ENCODE measurements at places on chromosomes 6 and 20.

- DNase-seq = no peak
Measured at GRCh38 chr6:74607934-74608333, 597.9 kb downstream of the COL12A1 start.

- DNase-seq = no peak
Measured at GRCh38 chr6:35510916-35511561, 1.7 kb downstream of the TULP1 start.

- DNase-seq = no peak
Measured at GRCh38 chr6:41379306-41379705, 43.9 kb downstream of the NCR2 start.

DNA sequence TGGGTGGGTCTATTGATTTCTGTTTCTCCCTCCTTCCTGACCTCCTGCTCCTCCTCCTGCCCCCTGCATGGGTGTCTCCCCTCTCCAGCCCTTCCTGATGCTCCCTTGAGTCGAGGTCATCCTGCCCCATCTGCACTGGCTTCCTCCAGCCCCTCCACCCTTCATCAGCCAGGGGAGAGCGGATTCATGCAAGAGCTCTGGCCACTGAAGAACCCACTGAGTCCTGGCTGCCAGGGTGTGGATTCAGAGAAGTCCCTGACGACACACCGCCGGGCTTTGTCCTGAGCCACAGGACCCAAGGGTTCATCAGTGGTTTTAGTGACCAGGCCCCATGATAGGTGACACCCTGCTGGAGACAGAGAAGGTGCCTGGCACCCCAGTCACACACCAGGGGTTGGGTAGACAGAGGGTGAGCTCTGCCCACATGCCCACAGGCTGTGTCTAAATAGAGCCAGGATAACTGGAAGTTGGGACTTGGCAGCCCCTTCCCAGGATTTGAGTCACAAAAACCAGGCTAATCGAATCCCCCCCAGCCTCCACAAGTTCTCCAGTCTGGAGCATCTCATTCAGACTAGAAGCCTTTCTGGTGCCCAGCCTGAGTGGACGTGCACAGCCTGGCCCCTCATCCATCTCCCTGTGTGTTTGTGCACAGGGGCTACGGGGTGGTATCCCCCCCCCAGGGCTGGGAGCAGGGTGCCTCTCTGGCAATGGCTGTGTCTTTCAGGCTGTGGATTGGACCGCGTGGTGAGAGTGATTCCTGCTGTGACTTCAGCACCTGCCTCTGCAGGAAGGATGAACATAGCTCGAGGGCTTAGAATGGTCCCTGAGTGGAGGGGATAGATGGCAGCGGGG lies 1.2 kb downstream of the GFRA4 start:
- DNase-seq = no peak

DNA sequence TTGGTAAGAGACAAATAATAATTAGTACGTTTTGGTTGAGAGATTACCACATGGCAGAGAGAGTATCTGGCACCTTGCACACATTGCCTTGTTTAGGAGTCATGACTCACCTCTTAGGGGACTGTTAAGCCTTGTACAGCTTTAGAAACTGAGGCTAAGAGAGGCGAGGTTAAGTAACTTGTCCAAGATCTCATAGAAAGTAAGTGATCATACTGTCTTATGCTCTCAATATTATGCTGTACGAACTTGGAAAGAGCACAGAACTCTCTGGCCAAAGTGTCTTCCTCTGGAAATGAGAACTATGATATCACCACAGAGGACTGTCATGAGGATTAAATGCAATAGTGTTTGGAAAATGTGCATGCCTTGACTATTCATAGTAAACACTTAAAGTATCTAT lies 249.0 kb downstream of the UTRN start:
- peak; percentile 3 for DNase-seq

Measured in AG10803 (cell line).